ENCODE measurements at places on chromosomes 1 and 21.

DNA sequence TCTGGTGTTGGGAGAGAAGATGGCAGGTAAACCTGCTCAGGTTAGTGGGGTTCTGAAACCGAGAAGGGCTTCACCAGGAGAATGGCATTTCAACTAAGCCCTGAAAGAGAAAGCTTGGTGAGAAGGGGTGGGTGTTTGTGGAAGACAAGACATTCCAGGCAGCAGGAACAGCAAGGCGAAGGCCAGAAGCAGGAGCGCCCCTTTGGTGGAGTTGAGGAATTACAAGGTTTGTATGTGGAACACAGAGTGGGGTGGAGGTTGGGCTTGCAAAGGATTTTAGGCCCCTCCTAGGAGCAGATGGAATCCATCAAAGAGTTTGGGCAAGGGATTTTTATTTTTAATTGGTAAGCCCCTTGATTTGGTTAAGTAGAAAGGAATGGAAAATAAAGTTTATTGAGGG, 24.8 kb upstream of the ELOA start:
- H3K4me1 ChIP-seq, result peaks cover 3% of the 10 kb centered on the region
- no peaks in the 10 kb centered on the region for H3K27me3 ChIP-seq
- DNase-seq, result no peak

GRCh38 chr1:183676586-183677189, 23.6 kb upstream of the APOBEC4 start:
- H3K27me3 ChIP-seq, result no peaks in the 10 kb centered on the region
- no peak overlapping the region for H3K4me3 ChIP-seq
- DNase-seq, result no peak
- H3K4me1 ChIP-seq, result no peaks in the 10 kb centered on the region
- no peaks in the 10 kb centered on the region for H3K36me3 ChIP-seq

DNA sequence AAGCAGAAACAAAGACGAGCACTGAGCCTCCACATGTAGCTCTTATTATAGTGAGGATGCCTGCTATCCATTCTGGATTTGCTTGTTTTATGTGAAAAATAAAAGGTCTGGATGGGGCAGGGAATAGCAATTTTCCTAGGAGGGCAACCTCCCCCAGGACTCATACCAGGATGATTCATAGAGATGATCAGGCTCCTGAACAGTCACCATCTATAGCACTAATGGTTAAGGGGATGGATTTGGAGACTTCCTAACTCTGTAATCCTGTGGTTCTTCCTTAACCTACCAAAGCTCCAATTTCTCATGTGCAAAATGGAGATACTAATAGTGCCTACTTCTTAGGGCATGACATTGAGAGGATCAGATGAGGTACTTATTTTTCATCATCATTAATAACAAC, 34.5 kb upstream of the CD58 start:
- no peak for DNase-seq
- no peak overlapping the region for H3K27ac ChIP-seq
- no peaks in the 10 kb centered on the region for H3K36me3 ChIP-seq
- H3K4me1 ChIP-seq, result peaks cover 3% of the 10 kb centered on the region
- H3K27me3 ChIP-seq, result no peaks in the 10 kb centered on the region

DNA sequence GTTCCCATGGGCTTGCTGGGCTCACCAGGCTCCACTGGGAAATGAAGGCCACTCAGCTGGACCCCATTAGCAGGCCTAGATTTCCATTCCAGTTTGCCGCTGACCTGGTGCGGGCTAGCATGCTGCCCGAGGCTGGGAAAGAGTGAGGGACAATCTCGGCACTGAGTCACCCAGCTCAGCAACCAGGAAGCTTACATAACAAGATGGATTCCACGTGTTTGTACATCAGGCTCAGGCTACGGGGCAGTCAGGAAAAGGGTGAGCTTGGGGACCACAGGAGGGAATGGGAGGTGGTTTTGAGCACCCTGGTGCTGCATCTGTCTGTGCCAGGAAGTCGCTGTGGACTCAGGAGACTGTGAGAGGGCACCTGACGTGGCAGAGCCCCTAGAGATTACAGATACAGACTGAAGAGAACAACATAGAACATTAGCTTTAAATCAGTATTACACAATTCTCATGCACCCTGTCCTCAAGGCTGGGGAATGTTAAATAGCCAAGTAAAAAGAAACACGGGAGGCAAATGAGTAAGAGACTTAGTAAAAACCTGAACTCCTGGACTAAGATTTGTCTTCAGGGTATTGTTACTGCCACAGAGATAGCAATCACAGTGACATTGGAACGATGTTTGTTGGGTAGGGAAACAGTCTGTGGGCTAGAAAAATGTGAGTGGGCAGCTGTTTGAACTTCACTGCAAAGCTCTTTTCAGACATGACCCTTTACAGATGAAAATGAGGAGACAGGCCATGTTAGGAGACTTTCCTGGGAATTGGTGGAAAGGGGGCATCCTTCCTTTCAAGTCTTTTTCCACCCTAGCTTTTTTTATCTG, 51.1 kb downstream of the GLUL start:
- H3K36me3 ChIP-seq, result no peaks in the 10 kb centered on the region
- DNase-seq, result no peak
- H3K4me1 ChIP-seq, result no peaks in the 10 kb centered on the region
- no peak overlapping the region for H3K4me3 ChIP-seq

DNA sequence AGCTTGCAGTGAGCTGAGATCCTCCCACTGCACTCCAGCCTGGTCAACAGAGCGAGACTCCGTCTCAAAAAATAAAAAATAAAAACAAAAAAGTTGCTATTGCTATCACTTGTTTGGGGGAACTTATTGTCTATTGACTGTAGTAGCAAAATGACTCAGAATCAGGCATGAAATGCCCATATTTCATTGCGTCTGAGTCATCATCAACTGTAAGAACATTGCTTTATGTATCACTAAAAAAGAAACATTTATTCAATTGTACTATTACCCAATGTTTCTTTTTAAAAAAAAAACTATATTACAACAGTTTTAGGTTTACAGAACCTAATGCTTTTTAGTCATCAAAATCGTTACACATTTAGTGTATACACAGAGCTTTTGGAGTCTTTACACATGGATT, 91.0 kb upstream of the FMN2 start:
- H3K4me3 ChIP-seq, result no peak overlapping the region
- H3K36me3 ChIP-seq, result no peaks in the 10 kb centered on the region
- H3K4me1 ChIP-seq, result no peaks in the 10 kb centered on the region
- H3K27ac ChIP-seq, result no peak overlapping the region
- peaks cover 15% of the 10 kb centered on the region for H3K27me3 ChIP-seq

DNA sequence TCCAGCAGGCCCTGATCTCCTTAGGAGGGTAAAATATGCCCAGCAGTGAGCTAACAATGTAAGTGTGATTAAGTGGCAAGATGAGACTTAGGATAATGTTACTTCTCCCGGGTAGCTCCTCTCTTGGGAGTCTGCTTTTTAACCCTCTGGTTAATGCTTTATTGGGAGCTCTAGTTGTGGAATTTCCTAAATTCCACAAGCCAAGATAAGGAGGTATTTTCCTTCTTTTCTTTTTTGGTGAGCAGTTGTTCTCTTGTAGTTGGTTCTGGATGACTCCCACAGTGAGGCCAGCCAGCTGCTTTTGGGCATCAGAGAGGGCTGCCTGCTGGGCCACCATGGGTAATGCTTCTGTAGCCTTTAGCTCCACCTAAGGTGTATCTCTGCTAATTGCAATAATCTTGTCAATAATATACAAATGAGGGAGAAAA, 19.3 kb downstream of the C1orf52 start:
- peaks cover 3% of the 10 kb centered on the region for H3K27me3 ChIP-seq
- DNase-seq, result no peak
- H3K36me3 ChIP-seq, result no peaks in the 10 kb centered on the region
- no peak overlapping the region for H3K27ac ChIP-seq
- H3K4me3 ChIP-seq, result peak overlapping the region; percentile 13

- H3K36me3 ChIP-seq, result no peaks in the 10 kb centered on the region
- H3K27me3 ChIP-seq, result peaks cover 3% of the 10 kb centered on the region
- no peak overlapping the region for H3K4me3 ChIP-seq
- no peak overlapping the region for H3K27ac ChIP-seq
- DNase-seq, result no peak
Observed at GRCh38 chr1:14247666-14248065, 350.8 kb upstream of the KAZN start.

- H3K4me3 ChIP-seq, result no peak overlapping the region
- H3K27ac ChIP-seq, result no peak overlapping the region
- no peak for DNase-seq
- no peaks in the 10 kb centered on the region for H3K4me1 ChIP-seq
Observed at GRCh38 chr1:20584890-20585289, 4.0 kb upstream of the CDA start.

GRCh38 chr1:115412286-115412685, 74.2 kb upstream of the NGF start:
- no peak overlapping the region for H3K4me3 ChIP-seq
- H3K27me3 ChIP-seq, result peaks cover 2% of the 10 kb centered on the region
- no peaks in the 10 kb centered on the region for H3K36me3 ChIP-seq
- H3K4me1 ChIP-seq, result no peaks in the 10 kb centered on the region
- DNase-seq, result no peak
- no peak overlapping the region for H3K27ac ChIP-seq

GRCh38 chr1:45340816-45341466, 701 bp upstream of the MUTYH start:
- peak overlapping the region; percentile 99 for H3K27ac ChIP-seq
- peaks cover 43% of the 10 kb centered on the region for H3K36me3 ChIP-seq
- no peaks in the 10 kb centered on the region for H3K27me3 ChIP-seq
- no peak for DNase-seq
- H3K4me3 ChIP-seq, result peak overlapping the region; percentile 91

- no peak overlapping the region for H3K27ac ChIP-seq
- no peak overlapping the region for H3K4me3 ChIP-seq
- peaks cover 24% of the 10 kb centered on the region for H3K36me3 ChIP-seq
Observed at GRCh38 chr1:198232940-198233675, 76.3 kb downstream of the NEK7 start.

DNA sequence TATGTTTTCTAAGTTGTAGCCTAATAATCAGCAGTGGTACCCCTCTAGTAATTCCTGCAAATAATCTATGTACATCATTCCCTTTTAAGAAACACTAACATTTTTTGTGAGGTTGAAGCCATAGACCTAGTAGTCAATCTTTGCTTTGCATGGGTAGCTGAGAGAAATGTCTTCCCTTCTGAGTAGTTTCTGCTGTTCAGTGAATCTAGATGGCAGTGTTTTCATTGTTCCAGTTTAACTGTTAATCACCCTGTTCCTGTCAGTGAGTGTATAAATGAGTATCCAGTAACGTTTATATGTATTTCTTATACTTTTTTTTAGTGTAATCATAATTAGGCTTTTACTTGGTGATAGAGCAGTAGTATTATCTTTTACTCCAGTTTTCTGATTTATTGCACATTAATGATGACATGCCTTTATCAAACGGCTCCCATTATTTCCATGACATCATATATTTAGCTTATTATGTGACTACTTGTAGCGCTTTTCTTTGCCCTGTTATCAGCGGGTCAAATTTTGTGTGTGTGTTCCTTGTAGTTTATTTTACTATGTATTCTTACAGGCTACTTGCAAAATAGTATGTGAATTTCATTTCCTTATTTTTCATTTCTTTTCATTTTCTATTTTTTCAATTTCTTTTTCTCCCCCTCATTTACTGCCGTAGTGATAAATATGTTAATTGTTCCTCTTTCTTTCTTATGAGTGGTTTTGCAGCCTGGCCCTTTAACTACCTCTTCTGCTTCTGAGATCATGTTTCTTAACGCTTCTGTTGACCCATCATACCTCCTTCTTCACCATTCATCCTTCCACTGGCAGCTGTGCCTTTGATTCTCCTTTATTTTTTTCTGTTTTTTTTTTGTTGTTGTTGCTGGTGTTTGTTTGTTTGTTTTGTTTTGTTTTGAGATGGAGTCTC, 18.8 kb downstream of the CEP350 start:
- H3K36me3 ChIP-seq, result peaks cover 4% of the 10 kb centered on the region
- peaks cover 10% of the 10 kb centered on the region for H3K4me1 ChIP-seq
- H3K27me3 ChIP-seq, result no peaks in the 10 kb centered on the region
- H3K27ac ChIP-seq, result no peak overlapping the region

GRCh38 chr1:107787299-107787698, 177.7 kb downstream of the VAV3 start:
- peak overlapping the region; percentile 89 for H3K4me3 ChIP-seq
- peak overlapping the region; percentile 90 for H3K27ac ChIP-seq
- DNase-seq, result peak; percentile 65
- H3K36me3 ChIP-seq, result no peaks in the 10 kb centered on the region
- H3K4me1 ChIP-seq, result peaks cover 69% of the 10 kb centered on the region

DNA sequence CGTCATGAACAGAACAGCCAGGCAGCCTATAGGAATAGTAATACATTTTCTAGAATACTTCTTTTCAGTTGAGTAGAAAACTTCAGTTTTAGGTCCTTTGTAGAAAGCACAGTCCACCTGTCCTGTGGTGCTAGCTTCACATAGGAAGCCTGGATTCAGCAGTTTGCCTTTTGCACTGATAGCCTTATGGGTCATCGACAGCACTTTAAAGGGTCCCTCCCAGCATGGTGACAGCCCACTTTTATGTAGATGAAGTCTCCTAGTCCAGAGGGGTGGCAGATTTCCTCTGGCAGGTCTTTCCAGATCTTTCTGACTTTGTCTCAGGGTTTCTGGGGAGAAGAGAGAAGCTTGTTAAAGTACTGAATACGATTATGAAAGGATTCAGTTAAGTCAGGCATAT, 161.4 kb upstream of the TNR start:
- H3K36me3 ChIP-seq, result no peaks in the 10 kb centered on the region
- no peak overlapping the region for H3K4me3 ChIP-seq
- H3K27ac ChIP-seq, result no peak overlapping the region
- no peaks in the 10 kb centered on the region for H3K27me3 ChIP-seq

DNA sequence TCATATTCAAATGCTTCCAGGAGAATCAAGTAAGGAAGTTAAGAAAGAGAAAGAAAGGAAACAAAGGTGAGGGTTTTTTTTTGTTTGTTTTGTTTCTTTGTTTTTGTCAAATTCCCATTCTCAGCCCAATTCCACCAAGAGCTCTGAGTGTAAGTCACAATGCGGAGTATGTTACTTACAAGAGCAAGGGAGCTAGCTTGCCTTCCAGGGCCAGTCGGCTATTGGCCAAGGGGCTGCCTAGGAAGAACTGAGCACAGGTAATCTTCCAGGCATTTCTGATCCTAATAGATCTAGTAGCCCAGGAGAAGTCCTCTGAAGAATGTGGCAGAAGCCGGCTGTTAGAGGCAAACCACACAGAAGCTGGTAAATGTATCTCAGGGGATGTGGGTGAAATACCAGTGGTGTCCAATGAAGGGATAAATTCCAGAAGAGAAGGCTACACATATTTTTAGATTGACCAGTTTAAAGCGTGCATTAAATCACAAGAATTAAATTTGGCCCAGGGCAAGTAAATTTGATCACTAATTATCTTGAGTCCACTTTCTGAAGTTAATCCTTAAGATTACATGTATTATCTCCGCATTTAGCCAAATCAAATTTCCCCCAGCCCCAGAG, 239.6 kb upstream of the ADAMTS5 start:
- H3K4me3 ChIP-seq, result no peak overlapping the region
- no peak overlapping the region for H3K27ac ChIP-seq
- H3K36me3 ChIP-seq, result no peaks in the 10 kb centered on the region
- no peak for DNase-seq

GRCh38 chr1:78426408-78426807, 64.4 kb upstream of the PTGFR start:
- no peak overlapping the region for H3K4me3 ChIP-seq
- H3K4me1 ChIP-seq, result no peaks in the 10 kb centered on the region

- no peaks in the 10 kb centered on the region for H3K36me3 ChIP-seq
- no peak overlapping the region for H3K4me3 ChIP-seq
- peaks cover 4% of the 10 kb centered on the region for H3K27me3 ChIP-seq
- DNase-seq, result no peak
- H3K4me1 ChIP-seq, result no peaks in the 10 kb centered on the region
Observed at GRCh38 chr21:17536381-17536780, 23.5 kb downstream of the CXADR start.

Data from CD4-positive, CD25-positive, alpha-beta regulatory T cell (primary cell).